CD8-positive, alpha-beta memory T cell (primary cell): ENCODE measurements at places on chromosomes 7 and 10.

GRCh38 chr10:90112681-90113080 is 411.3 kb downstream of the KIF20B start:
- DNase-seq = no peak

GRCh38 chr10:69638642-69639041 is 8.6 kb downstream of the FAM241B start:
- DNase-seq = no peak

DNA sequence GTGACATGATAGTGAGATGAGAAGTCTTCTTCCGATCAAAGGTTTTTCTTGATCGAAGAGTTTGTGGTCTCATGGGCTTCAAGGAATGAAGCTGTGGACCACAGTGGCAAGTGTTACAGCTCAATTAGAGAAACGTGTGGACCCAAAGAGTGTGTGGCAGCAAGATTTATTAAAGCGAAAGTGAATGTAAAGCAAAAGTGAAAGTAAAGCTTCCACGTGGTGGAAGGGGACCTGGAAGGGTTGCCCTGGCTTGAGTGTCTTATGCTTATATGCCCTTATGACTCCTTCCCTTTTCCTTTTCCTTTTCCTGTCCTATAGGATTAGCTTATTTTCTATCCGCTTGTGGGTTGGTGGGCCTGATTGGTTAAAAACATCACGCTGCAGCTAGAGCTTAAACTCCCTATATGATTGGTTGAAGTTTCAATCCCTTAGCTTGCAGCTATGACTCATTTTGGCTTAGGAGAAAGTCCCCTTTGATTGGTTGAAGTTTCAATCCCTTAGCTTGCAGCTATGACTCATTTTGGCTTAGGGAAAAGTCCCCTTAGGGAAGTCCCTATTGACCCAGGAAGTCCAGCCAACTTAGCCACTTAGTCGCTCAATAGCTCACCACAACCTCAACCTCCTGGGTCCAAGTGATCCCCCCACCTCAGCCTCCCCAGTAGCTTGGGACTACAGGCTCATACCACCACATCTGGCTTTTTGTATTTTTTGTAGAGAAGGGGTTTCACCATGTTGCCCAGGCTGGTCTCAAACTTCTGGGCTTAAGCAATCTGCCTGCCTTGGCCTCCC is 34.7 kb downstream of the MRPS24 start:
- peak; percentile 58 for DNase-seq

DNA sequence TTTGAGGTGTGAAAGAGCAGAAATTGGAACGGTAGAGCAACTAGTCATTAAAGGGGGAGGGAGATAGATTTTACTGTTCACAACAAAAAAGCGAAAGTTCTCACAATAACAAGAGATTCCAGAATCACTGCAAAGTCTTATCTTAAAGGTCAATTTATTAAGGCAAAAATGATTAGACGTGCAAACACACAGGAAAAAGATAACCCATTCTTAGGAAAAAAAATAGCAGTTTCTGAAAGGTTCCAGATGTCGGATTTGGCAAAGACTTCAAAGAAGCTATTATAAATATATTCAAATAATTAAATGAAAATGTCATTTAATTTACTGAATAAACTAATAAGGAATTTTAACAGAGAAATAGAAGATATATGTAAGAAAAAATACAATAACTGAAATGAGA is 70.8 kb upstream of the GNAI1 start:
- no peak for DNase-seq

DNA sequence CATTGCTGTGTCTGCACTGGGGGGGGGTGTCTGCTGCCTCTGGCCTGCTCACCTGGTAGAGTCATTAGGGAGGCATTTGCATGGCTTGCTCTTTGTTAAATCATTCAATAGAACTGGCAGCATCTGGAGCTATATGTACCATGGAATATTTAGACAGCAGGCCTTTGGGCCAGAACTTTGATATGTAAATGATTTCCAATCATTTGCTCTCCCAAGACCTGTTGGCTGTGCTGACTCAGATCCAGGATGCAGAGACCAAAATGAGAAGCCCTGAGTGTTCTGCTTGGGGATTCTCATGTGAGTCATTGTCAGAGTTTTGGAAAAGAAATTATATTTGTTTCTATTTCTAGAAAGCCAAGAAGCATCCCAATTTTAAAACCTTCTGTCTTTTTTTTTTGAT is 257.6 kb upstream of the IGFBP3 start:
- DNase-seq = no peak

- DNase-seq = no peak
Measured at GRCh38 chr10:34299105-34299611, 515.9 kb downstream of the PARD3 start.

- DNase-seq = no peak
Measured at GRCh38 chr10:74035303-74035702, 37.4 kb downstream of the VCL start.

GRCh38 chr7:82163586-82163985 is 280.0 kb downstream of the CACNA2D1 start:
- DNase-seq = no peak

GRCh38 chr7:151674161-151674920 is 154.6 kb upstream of the RHEB start:
- no peak for DNase-seq
